ENCODE measurements at places on chromosomes 1 and 21.

- no peaks in the 10 kb centered on the region for H3K4me1 ChIP-seq
- no peaks in the 10 kb centered on the region for H3K27me3 ChIP-seq
- no peak for DNase-seq
Measured at GRCh38 chr1:224433041-224433691, 1.4 kb downstream of the WDR26 start.

DNA sequence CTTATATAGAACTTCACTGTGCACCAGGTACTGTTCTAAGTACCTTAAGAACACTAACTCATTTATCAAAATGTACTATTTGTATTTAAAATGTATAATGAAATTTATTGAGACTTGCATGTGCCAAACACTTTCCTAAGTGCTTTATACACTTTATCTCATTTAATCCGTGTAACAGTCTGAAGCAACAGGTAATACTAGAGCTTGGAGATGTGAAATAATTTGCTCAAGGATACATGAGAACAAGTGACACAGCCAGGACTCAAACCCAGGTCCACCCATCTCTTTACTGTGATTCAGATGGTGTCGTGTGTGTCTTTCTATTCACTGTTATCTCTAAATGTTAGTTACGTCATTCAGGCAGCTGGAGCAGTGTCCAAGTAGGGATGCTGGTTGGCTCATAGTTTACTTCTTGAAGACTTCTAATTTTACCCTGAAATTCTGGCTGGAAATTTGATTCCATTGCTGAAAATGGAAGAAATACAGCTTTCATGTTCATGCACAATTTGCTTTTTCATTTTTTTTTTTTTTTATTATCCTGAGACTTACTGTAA lies 169.7 kb upstream of the UBE2U start:
- no peak overlapping the region for H3K4me3 ChIP-seq
- no peaks in the 10 kb centered on the region for H3K27me3 ChIP-seq
- H3K4me1 ChIP-seq = peaks cover 9% of the 10 kb centered on the region
- no peak overlapping the region for H3K27ac ChIP-seq

DNA sequence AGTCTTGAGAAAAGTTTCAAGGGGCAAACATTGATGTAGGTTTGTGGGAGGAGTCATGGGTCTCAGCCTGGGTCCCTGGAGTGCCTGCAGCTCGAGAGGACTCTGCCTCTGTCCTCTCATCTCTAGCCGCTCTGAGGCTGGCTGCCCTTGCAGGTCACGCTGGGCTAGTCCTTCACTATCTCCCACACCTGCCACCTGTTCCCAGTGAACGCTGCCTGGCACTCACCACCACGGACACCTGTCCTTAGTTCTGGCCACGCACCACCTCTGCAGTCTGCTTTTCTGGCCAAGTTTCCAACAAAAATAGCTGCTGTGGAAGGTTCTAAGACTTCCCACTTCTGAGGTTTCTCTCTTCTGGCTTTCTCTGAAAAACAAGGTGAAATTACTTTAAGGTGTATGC lies 52.5 kb downstream of the SH3BGR start:
- H3K27me3 ChIP-seq = no peaks in the 10 kb centered on the region
- no peak overlapping the region for H3K27ac ChIP-seq
- DNase-seq = no peak

- no peak for DNase-seq
- H3K4me3 ChIP-seq = no peak overlapping the region
- H3K27ac ChIP-seq = no peak overlapping the region
- H3K4me1 ChIP-seq = peaks cover 2% of the 10 kb centered on the region
- H3K36me3 ChIP-seq = no peaks in the 10 kb centered on the region
- H3K27me3 ChIP-seq = no peaks in the 10 kb centered on the region
Measured at GRCh38 chr21:36077758-36078157, 7.9 kb downstream of the CBR1 start.

- H3K4me1 ChIP-seq = no peaks in the 10 kb centered on the region
- no peak for DNase-seq
- no peaks in the 10 kb centered on the region for H3K27me3 ChIP-seq
- H3K36me3 ChIP-seq = no peaks in the 10 kb centered on the region
Measured at GRCh38 chr1:73755649-73756048, 442.3 kb downstream of the LRRIQ3 start.

Measured in aorta (tissue), 5 donors.